Naive thymus-derived CD4-positive, alpha-beta T cell (primary cell): ENCODE measurements at places on chromosomes 5 and 9.

GRCh38 chr9:110601098-110601497, 21.6 kb upstream of the SVEP1 start:
- DNase-seq, result no peak

GRCh38 chr5:123535648-123536047, 23.7 kb downstream of the CSNK1G3 start:
- no peak for DNase-seq

- no peak for DNase-seq
Measured at GRCh38 chr9:136521537-136521936, 24.3 kb downstream of the NOTCH1 start.

DNA sequence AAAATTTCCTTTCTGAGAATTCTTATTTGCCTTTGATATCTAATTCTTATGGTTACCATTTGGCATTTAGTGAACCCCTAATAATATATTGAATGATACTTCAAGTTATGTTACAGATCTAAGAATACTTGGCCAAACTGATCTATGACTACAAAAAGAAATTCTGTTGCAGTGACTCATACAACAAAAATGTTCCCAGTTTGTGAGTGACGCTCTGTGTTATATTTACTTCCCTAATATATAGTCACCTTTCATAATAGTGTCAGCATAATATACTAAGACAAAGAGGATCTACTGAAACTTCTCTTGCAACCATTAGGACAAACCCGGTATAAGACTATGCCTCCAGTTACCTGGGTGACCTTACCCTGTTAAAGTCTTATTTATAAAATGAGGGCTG, 216.9 kb upstream of the TLX3 start:
- DNase-seq, result no peak

DNA sequence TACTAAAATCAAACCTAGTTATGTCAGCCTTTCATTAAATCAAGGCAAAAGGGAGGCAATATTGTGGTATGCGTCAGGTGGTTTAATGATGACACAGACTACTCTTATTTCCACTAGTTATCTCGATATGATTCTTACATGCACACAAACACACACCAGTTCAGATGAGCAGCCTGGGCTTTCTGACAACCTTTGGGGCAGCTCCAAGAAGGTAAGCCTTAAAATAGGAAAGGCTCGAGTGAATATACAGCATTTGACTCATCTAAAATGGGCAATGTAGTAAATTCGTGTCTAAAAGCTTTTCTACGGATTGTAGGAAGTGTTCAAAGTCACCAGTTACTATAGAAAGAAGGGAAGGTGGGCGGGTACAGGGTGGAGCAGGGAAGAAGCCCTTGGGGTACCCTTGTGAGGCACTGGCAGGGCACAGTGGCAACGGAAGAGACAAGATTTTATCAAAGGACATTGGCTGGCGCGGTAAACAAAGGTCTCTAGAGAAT, 1.9 kb downstream of the ANKH start:
- DNase-seq, result peak; percentile 31

DNA sequence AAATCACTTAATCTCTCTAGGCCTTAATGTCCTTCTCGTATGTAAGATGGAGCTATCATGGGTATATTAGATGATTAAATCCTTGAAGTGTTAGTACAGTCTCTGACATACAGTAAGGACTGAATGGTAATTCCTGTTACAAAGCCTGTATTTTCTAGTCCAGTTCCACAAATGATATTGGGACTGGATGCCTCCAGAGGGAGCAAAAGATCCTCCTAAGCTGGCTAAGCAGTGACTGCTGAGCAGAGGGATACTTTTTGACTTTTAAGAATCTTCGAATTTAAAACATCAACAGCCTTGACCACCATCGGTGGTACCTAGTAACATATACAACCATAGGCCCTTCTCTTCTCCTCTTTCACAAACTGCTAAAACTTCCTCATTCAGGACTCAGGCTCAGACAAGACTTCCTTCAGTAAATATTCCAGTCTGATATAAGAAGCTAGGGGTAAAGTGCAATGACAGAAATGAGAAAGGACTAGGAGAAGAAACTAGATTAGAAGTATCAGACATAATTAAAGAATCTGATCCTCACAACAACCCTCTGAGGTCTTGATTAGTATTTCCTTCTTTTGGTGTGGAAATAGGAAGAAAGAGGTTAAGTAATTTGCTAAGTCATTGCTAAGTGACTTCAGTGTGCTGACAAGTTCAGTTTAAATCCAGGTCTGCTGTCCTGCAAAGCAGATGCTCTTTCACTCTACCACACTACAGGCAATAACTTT, 13.9 kb downstream of the PTAR1 start:
- DNase-seq, result no peak

GRCh38 chr5:107455111-107455544, 215.6 kb downstream of the EFNA5 start:
- no peak for DNase-seq

DNA sequence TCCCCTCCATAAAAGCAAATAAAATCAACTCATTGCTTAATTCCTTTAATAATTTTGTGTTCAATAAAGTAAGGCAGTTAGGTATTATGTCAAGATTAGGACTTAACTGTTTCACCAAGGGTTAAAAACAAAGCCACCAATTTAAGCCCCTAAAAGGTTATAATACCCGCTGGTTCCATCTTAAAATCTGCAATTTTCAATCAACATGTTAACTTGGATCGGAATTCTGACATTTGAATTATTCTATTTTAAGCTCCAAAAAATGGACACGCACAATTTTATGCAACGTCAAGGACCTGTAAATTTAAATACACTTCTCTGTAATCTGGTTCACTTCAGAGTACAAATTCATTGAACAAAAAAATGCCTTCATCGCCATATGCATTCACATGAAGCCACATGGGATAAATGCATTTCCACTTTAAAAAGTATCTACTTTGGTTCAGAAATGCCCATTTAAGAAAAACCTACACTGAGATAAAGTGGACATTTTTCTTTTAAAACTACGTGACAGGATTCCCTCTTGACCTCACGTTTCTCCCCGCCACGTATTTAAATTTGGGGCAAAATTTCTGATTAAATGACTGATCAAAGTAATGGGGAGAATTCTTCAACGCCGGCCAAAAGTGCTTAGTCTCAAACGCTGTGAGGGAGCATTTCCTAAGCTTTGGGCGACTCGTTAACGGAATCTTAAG, 721 bp downstream of the GIN1 start:
- DNase-seq, result no peak

DNA sequence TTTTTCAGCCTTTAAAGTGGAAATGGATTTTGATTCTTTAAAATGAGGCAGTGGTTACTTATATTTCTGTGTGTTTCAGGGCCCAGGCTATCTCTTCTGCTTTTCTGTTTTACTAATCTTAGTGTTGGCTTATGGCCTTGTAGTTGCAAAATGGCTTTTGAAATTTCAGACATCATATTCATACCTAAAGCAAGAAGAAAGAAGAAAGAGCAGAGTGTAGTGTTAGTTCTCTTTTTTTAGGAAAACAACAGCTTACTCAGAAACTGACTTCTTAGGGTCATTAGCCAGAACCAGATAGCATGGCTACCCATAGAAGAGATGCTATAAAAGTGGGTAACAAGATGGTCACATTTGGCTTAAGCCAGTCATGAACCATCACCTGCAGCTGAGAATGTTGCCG, 20.9 kb downstream of the ZBED3 start:
- no peak for DNase-seq

DNA sequence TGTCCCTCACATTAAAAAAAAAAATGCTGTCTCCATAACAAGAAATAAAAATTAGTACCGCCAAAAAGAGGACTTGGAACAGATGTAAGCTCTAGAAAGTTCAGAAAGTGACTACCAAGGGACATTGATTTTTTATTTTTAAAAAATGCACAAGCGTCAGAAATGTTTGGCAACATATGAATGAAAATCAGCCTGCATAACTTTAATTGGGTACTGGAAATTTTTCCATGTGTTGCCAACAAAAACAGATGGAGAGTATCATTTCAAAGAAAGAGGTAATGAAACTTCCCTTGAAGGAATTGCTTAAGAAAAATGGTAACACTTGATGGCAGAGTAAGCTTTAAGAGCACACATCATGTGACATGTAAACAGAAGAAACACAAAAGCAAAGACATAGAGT, 47.2 kb downstream of the OR2K2 start:
- no peak for DNase-seq

- no peak for DNase-seq
Measured at GRCh38 chr5:94906750-94907149, 288.3 kb downstream of the SLF1 start.

DNA sequence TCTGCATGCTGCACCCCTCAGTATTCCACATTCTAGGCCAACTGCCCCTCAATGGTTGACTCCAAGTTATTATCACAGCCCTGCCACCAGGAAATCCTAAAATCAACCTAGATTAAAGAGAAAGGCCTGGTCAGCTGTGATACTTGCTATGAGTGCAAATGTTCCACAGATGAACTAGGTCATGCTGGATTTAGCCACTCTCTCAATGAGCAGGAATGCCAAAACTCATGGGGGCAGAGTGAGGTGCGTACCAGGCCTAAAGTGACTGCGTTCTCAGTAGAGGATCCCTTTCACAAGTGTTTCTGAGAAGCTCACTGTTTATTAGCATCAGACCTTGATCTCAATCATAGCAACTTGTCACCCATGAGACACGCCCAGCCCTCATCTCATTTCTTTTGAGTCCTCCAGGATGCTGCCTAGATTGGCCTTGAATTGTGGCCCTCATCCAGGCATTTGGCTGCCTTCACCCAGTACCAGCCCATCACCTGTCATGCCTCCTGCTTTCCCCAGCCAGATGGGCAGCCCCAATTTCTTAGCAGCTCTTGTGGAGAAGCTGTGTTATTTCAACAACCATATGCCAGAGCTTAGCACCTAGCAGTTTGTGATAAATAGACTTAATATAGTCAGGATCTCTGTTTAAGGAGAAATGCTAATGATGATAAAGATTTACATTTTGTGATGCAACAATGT, 383.9 kb downstream of the CTNND2 start:
- DNase-seq, result no peak

DNA sequence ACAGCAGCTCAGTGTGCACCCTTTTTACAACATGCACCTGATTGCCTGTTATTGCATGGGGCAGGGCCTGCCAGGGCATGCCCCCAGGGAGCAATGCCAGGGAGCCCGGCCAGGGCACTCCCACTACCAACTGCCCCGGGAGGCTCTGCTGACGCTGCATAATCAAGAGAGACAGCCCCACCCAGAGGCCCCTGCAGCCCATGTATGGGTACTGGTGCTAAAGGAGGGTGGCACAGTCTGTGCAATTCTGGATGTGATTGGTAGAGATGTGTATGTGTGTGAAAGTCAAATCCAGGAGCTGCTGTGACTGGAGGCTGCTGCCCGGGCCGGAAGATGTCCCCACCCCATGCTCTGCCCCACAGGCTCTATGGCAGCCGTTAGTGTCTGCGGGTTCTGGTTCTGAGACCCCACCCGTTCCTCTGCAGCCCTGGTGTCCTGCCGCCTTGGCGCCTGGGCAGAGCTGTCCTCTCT, 3.9 kb upstream of the NEURL1B start:
- DNase-seq, result no peak

DNA sequence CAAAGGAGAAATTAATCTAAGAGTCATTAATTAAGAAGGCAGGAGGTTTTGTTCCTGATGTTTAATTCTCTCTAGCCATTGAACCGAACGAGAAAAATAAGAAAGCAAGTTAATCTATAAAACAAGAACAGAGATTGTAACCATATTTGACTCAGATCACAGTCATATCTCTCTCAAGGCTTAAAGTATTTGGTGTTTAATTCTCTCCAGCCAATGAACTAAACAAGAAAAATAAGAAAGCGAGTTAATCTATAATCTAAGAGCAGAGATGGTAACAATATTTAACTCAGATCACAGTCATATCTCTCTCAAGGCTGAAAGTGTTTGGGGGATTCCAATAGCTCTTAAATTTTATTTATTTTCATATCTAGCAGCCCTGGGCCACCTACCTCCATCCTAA, 74.4 kb upstream of the SHISAL2B start:
- DNase-seq, result no peak

- DNase-seq, result no peak
Measured at GRCh38 chr9:25078202-25078601, 532.5 kb upstream of the IZUMO3 start.

GRCh38 chr5:77015938-77016569, 14.2 kb upstream of the AGGF1 start:
- DNase-seq, result peak; percentile 2

- DNase-seq, result no peak
Measured at GRCh38 chr5:150301901-150302300, 804 bp downstream of the ARSI start.

GRCh38 chr9:130260816-130261765, 4.5 kb upstream of the HMCN2 start:
- DNase-seq, result no peak

- no peak for DNase-seq
Measured at GRCh38 chr9:136313111-136314055, 9.5 kb upstream of the CCDC187 start.

DNA sequence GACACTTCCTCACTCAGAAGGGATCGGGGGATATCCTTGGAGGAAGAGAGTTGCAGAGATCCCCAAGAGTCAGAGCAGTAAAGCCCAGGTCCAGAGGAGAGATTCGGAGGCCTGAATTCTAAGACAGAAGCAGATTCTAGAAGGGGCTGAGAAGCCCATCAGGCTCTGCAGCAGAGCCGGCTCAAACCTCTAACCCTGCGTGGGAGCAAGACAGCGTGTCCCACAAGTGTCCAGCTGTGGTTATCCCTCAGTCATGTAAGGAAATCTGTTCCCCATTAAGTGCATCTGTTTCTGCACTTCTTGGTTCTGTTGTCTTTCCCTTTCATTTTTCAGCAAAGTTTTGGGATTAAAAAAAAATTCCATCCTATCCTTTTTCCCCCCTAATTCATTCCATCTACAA, 4.8 kb upstream of the DIAPH1 start:
- no peak for DNase-seq

- no peak for DNase-seq
Measured at GRCh38 chr9:136673088-136673974, 10.6 kb downstream of the EGFL7 start.

DNA sequence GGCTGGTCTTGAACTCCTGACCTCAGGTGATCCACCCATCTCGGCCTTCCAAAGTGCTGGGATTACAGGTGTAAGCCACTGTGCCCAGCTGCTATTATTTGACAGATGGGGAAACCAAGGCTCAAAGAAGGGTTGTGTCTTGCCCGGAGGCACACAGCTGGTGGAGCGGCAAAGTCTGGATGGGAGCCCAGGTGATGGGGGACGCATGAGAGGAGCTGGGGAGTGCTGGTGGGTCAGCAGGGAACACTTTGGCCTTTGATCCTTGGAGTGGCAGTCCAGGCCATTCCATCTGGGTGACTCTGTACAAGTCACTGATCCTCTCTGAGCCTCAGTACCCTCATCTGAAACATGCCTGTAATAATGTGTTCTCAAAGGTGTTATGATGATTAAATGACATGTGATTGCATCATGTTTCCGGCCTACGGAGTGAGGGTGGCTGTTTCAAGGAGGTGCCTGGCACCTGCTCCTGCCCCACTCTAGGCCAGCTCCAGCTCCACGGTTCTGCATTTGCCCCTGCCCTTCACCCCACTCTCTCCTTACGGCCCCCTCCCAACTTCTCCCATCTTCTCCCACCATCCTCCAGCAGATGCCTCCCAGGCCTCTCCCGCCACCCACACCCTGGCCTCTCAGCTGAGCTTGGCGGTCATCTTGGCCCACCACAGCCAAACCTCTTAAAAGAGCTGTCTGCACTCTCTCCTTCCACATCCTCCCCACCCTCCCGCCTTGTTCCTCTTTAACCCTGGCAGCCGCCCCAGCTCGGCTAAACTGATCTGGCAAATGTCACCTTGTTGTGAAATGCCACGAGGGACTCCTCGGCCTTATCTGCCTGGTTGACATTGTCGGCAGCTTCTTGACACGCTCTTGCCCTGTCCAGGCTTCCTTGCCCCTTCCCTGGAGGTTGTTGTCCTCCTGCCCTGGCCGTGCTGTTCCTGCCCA, 5.5 kb upstream of the DBN1 start:
- peak; percentile 48 for DNase-seq
